ENCODE measurements at places on chromosomes 12 and 14.

DNA sequence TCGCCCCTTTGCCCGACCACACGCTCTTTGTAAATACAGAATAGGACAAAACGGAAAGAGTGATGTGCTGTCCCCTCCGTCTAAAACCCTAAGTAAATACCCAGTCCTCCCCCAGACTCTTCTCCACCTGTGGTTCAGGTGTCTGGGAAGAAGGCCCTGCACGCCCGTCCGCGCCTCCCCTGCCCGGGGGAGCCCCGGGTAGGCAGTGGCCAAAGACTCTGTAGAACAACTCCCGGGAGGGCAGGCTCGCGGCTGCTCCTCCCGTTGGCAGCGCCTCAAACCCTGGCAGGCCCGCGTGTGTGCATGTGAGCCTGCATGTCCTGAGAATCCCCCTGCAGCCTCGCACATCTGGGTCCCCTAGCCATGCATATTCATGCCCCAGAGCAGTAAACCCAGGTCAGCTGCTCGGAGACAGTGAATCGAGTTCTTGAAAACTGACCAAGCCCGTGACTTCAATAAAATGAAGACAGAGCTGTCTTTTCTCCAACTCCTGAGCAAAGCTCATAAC, 165.8 kb downstream of the MON2 start:
- DNase-seq = no peak

- DNase-seq = no peak
Observed at GRCh38 chr14:75539561-75540478, 17.6 kb downstream of the BATF start.

GRCh38 chr12:7387289-7387688, 56.7 kb downstream of the CD163L1 start:
- DNase-seq = no peak

- no peak for DNase-seq
Observed at GRCh38 chr12:117188961-117189724, 1.1 kb downstream of the FBXO21 start.
